ENCODE measurements at places on chromosomes 12 and 14.
A peak's percentile ranks its signal among the peaks of the same experiment; 100 is the strongest.

- no peak for DNase-seq
Observed at GRCh38 chr14:52443506-52443905, 108.8 kb downstream of the TXNDC16 start.

DNA sequence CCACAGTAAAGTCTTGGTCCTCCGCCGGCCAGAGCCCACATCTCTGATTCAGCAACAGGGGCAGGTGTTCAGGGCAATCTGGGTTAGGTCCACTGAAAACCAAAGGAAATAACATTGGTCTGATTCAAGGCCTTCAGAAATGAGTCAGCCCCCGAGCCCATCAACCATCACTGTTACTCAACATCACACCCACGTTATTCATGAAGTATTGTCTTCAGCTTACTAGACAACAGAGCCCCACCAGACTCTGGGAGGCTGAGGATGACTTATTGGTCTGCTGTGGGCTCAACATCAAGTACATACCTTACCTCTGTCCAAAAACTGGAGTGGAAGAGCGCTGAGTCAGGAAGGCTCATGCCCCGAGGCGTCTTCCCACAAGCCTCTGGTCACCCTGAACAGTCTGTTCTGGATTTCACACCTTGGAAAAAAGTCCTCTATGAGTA lies 97.5 kb downstream of the ZFP36L1 start:
- peak; percentile 50 for DNase-seq

DNA sequence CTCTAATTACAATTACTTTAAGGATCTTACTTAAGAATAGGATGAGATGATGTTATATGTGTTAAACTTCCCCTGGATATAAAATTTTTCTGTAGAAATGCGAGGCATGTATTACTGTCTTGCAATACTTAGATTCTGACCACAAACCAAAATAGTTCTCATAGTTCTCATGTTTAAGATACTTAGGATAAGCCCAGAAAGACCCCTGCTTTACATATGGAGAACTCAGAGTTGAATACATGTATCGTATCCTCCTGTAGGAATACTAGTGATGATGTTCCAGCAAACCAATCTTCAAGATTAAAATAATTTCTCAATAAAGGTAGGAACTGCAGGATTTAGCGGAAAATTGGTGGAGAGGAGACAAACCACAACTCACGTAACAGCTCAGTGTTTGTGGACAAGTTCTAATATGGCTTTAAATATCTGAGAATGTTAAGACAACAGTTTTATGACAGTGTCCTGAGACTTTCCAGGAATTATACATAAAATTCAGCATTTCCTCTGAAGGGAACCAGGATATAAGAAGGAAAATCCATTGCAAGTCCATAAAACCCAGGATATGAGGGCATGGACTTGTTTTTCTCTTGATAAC lies 114.7 kb upstream of the CRY1 start:
- DNase-seq, result no peak

- DNase-seq, result no peak
Observed at GRCh38 chr12:13817131-13817530, 164.3 kb downstream of the GRIN2B start.

GRCh38 chr12:76084863-76085519 lies 506 bp upstream of the NAP1L1 start:
- DNase-seq, result no peak

DNA sequence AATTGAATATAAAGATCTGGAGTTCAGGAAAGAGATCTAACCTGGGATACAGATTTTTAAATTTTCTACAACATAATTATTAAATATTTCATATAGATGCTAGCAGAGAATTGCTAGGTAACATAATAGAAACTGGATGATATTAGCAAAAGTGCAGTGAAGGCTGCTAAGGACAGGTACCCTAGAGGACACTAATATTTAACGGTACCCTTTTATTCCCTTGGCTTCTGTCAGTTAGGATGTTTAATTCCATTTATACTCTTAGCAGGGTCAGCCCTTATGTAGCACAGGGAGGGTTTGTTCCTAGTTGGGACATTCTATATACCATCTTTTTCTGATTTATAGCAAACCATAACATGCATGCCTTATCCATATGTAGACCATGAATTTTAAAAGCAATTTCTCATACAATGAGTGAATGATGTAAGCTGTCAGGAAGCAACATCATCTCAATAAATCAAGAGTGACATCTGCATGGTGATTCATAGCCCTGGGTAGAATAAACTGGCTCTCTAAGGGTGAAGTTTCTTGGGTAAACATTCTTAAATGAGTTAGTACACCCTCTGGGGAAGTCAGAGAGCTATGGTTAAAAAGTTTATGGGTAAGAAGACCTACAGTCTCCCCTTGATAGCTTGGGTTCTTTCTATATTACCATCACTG lies 404.4 kb upstream of the MGAT4C start:
- DNase-seq, result peak; percentile 72

GRCh38 chr14:24481622-24482324 lies 26.3 kb downstream of the CMA1 start:
- peak; percentile 8 for DNase-seq

- no peak for DNase-seq
Observed at GRCh38 chr12:31031951-31032335, 41.7 kb upstream of the DDX11 start.

GRCh38 chr12:105798256-105798845 lies 340.4 kb downstream of the NUAK1 start:
- DNase-seq, result no peak

DNA sequence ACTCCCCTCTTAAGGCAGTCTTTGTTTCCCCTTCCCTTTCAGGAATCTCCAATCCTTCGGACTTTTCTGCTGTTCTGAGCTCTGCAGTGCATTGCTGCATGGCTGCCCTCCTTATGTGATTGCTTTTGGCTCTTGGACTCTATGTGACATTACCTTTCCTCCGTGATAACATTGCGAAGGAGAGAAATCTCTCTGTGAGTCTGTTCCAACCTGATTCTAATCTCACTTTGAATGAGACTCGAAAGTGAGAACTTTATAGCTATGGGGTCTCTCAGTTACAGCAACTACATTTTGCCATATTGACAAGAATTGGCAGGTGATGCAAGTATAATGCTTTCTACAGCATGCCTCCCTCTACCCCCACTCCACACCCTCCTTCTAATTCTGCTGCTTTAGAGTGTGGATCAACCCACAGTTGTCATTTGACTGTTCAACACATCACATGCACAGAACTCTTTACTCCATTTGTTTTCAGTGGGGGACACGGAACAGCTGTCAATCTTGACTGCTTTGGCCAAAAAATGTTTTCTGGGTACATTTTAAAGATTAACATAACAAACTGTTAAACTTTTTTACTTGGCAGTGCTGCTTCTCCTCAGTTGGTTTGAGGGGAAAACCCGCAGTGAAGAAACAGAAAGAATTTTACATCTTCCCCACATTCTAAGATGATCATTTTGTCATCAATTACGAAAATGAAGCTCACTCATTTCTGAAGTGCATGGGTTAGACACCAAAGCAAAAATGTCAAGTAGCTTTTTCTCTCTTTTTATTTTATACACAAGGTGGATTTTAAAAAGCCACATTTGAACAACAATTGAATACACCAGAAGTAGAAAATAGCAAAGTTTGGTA lies 125.5 kb upstream of the RMST start:
- no peak for DNase-seq

DNA sequence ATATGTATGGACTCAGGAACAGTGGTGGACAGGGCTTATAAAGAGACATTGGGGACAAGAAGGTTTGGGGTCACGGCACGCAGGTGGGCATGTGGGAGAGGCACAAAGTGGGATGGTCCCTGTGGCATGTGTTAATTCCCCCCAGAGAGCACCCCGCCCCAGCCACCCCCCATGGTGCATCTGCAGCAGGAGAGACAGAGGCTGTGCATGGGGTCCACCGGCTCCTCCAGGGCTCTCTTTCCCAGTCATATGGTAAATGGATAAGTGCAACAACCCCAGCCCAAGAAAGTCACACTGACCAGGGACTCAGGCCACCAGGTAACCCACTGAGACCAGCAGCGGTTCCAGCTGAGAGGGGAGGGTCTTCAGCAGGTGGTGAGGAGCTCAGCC lies 242.1 kb downstream of the BCL11B start:
- DNase-seq, result no peak

DNA sequence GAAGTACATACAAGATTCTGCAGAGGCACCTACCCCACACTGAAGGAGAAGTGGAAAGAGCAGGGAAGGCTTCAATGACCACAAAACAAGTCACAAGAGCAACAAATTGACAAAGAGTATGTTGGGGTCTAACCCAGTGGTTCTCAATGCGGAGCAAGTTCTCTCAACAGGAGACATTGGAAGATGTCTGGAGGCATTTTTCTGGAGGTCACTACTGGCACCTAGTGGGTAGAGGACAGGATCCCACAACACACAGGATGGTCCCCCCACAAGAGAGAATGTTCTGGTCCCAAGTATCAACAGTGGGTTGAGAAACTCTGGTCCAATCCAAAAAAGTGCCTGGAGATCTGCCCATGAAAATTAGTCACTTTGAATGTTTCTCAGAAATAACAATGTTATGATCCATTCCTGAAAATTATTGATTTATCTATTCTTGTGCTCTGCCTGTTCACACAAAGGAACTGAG lies 3.4 kb downstream of the SSH1 start:
- DNase-seq, result no peak

DNA sequence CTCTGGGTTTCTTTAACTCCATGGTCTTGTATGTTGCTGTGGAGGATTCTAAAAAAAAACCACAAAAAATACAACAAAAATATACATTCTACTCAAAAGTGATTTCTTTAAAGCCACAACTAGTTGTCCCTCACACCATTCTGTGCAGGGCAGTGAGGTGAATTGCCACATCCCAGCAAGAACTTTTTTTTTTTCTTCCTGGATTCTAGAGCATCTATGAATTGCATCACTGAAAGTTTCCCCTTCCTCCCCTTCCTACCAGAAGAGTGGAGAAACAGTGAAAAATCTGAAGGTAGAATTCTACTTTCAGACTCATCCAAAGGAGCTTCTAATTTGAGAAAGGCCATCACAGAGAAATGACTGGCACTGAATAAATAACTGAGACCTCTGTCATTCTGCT lies 395.3 kb downstream of the AEBP2 start:
- no peak for DNase-seq

GRCh38 chr14:60865378-60866127 lies 115.3 kb downstream of the TRMT5 start:
- no peak for DNase-seq

GRCh38 chr12:67716817-67717216 lies 68.3 kb downstream of the DYRK2 start:
- no peak for DNase-seq

DNA sequence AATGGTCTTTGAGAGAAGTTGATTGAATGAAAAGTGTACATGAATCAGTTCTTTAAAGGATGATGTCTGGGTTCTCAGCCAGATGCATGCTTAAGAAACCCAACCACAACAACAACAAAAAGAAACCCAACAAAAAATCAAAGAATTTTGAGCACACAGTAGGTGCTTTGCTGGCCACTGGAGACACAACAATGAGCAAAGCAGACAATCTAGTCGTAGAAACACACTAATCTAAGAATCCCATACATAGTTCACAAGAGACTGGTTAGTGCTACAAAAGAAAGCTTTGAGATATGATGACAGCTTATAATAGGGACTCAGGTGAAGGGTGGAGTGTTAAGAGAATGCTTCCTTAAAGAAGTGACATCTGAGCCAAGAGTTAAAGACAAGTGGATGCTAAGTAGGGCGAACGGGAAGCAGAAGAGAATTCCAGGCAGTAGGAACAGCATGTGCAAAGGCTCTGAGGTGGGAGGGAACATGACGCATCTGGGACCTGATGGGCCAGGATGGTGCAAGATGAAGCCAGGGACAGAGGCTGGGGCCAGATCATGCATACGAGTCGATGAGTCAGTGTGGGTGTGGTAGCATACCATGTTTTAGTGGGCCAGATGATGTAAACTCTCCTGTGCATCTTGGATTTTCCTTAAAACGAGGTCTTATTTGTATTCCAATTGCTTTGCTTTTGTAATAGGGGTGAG lies 4.6 kb upstream of the HIP1R start:
- no peak for DNase-seq

DNA sequence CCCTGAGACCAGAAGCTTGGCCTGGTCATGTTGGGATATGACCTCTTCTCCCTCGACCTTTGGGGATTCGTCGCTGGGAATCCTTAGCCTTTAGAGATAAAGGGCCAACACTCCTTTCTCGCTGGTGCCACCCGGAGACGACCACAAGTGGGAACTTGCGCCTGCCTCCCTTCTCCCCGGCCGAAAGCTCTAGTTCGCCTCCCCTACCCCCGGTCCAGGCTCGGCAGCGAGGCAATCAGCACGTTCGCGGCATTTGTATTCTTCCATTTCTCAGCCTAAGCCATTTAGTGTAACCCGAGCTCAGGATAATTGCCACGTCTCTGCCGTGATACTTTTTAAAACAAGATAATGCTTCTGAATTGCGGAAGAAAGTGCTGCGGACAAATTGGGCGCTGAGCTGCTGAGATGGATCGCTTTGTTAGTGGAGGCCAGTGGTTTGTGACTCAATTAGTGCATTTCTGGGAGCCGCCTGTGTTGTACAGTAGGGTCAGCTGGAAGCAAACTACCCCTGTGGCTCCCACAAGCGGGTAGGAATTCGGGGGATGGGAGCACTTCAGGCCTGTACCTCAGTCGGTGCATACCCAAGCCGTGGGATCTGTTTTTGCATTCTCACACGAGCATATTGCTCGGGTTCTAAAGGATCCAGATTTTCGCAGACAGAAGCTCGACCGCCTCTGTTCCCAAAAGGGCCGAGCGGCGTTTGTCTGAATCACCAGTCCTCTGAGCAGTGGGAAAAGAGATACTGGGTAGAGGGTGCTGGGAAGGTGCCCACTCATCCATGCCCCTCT lies 6.8 kb upstream of the SIX1 start:
- no peak for DNase-seq

- no peak for DNase-seq
Observed at GRCh38 chr14:77580964-77581505, 35.4 kb downstream of the SPTLC2 start.

DNA sequence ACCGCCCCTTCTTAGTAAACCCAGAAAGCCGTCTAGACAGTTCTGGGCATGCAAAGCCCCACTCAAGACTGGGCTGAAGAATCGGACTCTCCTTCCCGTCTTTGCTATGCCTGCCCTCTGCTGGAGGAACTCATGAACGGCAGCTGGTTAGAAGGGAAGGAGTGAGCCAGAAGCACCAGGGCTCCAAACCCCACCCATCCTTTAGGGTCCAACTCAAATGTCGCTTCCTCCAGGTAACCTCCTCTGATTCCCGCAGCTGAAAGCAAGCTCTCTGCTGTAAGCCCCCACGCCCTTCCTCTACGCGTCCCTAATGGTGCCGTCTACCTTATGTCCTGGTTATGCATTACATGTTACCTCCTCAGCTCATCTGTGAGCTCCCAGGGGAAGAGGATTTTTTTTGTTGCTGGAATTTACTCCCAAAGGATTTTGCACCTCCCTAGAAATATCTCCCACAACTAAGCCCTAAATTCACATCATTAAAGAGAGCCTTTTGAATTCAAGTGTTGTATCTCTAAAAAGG lies 59.0 kb upstream of the SCN8A start:
- peak; percentile 73 for DNase-seq

Measured in Panc1 (cell line).